CD4-positive, alpha-beta T cell treated with Interleukin-2 at 100 ng/mL for 4 hours (primary cell): ENCODE measurements at places on chromosomes 1 and 21.

DNA sequence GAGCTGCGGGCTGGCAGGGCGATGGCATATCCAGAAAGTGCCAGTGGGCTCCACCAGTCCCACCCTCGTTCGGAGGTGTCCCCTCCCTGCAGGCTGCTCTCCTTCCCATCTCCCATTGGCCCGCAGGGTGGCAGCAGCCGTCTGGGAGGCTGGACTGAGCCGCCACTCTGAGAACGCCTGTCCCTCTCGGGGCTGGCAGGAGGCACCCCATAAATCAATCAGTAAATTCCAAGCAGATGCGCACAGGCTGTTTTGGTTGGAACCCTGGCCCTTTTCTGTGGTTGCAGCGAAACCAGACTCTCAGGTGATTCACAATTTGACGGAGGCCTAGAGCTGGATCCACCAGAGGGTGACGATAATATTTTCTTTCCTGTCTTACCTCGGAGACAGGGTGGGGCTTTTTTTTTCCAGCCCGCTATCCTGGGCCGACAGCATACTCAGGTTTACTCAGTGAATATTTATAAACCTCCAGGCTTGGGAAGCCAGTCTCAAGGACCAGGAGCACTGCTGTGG is 99.7 kb downstream of the GLIS1 start:
- no peak for DNase-seq

DNA sequence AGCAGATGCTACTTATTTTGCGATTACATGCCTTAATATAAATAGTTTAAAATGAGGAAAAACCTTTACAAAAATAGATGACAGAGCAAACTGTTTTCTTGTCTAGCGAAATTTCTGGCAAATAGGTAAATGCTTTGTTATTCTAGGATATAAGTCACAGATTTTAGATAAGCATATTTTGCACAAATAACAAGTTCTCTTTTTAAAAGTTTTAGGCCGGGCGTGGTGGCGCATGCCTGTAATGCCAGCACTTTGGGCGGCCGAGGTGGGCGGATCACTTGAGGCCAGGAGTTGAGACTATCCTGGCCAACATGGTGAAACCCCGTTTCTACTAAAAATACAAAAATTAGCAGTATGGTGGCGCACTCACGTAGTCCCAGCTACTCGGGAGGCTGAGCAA is 20.3 kb upstream of the ERRFI1 start:
- DNase-seq, result no peak

GRCh38 chr1:189211742-189212141 is 1265.9 kb downstream of the BRINP3 start:
- no peak for DNase-seq

- no peak for DNase-seq
These were observed 67.3 kb upstream of the ERRFI1 start for GRCh38 chr1:8093221-8093980.

DNA sequence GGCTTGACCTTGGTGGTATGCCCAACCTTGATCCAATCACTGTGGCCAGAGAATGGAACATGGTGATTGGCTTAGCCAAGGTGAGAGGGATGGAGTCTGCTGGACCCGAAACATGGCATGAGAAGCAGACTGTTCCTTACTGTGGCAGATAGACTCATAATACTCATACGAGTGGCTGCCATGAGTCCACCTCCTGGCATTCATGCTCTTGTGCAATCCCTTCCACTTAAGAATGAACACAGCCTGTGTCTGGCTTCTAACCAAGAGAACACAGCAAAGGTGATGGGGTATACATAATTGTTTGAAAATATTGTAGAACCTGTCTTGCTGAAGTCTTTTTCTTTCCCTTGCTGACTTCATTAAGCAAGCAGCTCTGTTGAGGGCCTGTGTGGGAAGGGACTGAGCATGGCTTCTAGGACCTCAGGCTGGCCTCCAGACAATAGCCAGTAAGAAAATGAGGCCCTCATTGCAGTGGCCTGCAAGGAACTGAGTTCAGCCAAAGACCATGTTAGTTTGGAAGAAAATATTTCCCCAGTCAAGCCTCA is 85.9 kb downstream of the ZNF281 start:
- DNase-seq, result no peak

DNA sequence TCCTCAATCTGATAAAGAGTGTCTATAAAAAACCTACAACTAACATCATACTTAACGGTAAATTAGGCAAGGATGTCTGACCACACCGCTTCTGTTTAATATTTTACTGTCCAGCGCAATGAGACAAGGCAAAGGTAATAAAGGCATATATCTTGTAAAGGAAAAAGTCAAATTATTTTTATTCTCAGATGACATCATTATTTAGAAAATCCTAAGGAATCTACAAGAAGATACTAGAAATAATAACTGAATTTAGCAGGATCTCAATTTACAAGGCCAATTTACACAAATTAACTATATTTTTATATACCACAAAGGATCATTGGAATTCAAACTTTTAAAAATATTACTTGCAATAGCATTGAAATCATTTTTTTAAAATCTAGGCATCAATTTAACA is 29.4 kb downstream of the GJA4 start:
- DNase-seq, result no peak

DNA sequence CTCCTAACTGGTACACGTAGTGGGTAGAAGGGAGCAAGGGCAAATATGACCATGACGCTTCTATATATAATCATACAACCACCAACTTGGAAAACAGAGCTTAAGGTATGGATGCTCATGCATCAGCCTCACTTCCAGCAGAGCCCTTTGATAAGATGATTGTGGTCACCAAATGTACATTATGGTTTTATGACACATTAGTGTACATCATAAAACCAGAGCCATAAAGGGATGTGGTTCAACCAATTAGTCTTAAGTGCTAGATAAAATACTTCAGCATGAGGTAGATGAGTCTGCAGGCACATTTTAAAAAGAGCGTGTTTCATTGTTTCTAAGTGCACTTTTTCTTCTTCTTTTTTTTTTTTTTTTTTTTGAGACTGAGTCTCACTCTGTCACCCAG is 43.7 kb downstream of the NIBAN1 start:
- peak; percentile 39 for DNase-seq

- DNase-seq, result no peak
These were observed 52.5 kb downstream of the POU2F1 start for GRCh38 chr1:167273027-167273800.
